ENCODE measurements at places on chromosomes 1 and 21. TPM values are rescaled to one million over a fixed set of nuclear protein-coding genes. Genes with fewer than 3 reads are reported as not detected.

DNA sequence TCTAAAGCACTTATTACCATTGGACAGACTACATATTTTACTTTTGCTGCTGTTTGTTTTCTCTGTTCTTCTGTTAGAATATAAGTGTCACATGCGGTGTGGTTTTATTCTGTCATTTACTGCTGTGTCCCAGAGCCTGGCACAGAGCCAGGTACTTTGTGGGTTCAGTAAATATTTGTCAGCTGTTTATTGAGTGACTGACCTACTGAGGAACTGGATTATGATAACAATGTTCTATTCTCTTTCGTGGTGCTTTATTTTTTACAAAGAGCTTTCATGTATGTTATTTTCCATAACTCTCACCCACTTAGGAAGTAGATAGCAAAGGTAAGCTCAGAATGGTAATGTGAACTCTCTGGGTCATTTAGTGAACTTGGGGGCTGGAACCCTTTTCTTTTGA is 118.8 kb downstream of the RWDD3 start:
- DNase-seq: no peak

The C1orf210 gene
- 5.9 TPM for total RNA-seq

- DNase-seq: no peak
Measured at GRCh38 chr1:209670441-209671082, 4.7 kb upstream of the G0S2 start.

GRCh38 chr1:193321242-193321840 is 134.9 kb upstream of the B3GALT2 start:
- DNase-seq: no peak

DNA sequence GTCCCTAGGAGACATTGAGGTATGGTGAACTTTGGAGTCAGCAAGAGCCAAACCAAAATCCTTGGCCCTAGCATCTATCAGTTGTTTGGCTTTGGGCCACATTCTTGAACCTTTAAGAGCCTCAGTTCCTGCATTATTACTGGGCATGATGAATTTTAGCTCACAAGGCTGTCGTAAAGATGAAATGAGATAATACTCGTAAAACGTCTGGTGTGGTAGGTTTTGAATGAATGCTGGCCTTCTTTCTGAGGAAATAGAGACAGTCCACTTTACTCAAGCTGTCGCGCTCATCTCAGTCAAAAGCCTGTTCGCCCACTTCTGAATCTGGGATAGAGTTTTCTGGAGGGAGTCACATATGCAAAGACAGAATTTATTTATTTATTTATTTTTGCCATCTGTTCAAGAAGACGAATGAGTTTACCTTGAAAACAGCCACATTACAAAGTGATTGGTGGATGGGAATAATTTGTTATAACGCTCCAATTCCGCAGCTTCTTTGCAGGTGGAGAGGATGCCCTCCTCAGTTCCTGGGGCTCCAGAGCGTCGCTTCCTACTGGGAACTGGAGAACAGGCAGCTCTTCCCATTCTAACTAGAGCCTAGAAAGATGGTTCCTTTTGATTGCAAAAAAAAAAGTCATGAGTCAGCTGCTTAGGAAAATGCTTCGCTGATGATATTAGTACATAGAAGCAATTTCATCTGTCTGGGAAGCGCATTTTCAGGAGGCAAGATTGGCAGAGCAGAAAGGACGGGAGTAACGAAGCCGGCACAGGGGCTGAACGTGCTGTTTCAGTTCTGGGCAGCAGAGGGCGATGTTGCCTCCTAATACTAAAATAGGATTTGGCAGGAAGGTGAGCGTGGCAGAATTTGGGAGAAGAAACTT is 49.9 kb upstream of the CYP2J2 start:
- DNase-seq: peak; percentile 65

DNA sequence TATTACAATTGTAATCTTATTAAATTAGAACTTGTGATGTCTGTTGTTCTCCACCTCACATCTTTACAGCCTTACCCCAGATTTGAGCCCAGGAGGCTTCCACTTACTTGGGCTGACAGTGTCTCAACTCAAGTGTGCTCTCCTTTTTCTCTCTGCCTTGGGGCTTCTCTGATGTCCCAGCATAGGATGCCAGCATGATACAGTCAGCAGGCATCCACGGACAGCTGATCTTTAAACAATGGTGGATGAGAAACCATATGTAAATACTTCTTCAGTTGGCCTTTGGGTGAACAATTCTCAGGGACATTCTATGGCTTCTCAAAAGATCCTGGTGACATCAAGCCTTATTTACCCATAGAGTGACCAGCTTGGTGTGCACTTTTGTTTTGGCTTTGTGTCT is 107.6 kb upstream of the GORAB start:
- DNase-seq: no peak

GRCh38 chr1:162033428-162033827 is 9.8 kb upstream of the OLFML2B start:
- no peak for DNase-seq

The CHIA gene
- not detected for total RNA-seq

The INAVA gene
- total RNA-seq: 37.2 TPM

DNA sequence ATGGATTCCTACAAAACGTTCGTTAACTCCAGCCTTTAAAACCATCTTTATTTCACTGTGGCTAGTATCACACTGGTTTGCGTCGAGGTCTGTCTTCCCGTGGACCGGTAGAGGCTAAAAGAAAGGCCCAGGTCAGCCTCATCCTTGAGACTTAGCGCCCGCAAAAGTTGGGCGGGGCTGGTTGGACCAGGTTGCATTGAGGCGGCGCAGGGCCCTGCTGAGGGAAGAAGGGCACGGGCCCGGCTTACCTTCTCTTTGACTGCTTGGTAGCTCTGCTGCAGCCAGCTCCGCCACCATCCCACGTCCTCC is 455 bp downstream of the BSDC1 start:
- DNase-seq: peak; percentile 60

- DNase-seq: no peak
Measured at GRCh38 chr1:67604778-67605177, 80.2 kb upstream of the GADD45A start.

DNA sequence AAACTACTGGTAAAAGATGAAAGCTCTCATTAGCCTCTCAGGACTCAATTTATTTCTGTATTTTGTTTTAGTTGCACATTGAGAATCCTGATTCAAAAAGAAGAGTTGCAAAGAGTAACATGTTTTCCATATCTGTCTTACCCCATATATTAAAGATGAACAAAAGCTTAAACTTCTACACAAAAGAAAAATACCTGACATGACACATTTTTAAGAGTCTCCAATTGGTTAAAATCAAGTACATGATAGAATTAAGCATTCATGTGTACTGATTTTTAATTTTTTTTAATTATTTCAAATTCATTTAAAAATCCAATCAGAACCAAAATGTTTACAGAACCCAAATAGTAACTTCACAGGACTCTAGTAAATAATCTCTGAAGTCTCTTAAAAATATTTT is 72.0 kb downstream of the FOXJ3 start:
- no peak for DNase-seq

- DNase-seq: no peak
Measured at GRCh38 chr1:221634606-221635005, 107.3 kb downstream of the DUSP10 start.

The DMBX1 gene
- total RNA-seq: 2.3 TPM

The ETV3L gene
- 0.96 TPM for total RNA-seq

- no peak for DNase-seq
Measured at GRCh38 chr1:3631320-3632260, 6.8 kb downstream of the TPRG1L start.

GRCh38 chr1:47388891-47389238 is 27.2 kb upstream of the FOXE3 start:
- DNase-seq: peak; percentile 79

- no peak for DNase-seq
Measured at GRCh38 chr1:213492161-213493041, 441.4 kb downstream of the RPS6KC1 start.

GRCh38 chr1:1344655-1345361 is 4.4 kb downstream of the DVL1 start:
- DNase-seq: no peak

The FMO5 gene
- total RNA-seq: 0.72 TPM

DNA sequence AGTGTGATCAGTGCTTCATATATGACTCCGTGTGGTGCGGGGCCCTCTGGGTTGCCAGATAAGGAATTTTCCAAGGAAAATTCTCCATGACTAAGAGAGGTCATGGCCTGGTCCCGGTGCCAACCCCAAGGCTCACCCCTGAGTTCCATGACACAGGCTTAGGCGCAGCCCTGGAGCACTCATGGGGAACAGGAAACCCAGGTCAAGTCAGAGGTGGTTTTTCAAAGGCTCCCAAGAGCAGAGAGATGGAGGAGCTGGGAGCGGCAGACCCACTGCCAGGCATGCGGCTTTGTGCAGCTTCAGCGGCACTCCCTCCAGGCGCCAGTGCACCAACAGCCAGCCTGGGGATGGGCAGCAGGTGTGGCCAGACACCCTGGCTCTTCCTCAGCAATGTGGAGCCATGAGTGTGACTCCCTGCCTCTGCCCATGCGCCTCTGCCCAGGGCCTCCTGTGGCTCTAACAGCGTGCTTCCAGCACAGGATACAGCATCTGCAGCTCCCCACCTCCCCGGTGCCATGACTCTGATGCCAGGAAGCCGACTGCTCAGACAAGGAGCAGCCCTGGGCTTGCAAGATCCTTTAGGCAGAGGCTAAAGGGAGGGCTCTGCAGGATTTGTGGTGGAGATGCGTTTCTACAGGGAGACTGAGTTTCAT is 47.3 kb downstream of the GPR161 start:
- no peak for DNase-seq

The LCE1B gene
- not detected for total RNA-seq

The CLCA1 gene
- not detected for total RNA-seq

The C1orf35 gene
- 31.3 TPM for total RNA-seq

DNA sequence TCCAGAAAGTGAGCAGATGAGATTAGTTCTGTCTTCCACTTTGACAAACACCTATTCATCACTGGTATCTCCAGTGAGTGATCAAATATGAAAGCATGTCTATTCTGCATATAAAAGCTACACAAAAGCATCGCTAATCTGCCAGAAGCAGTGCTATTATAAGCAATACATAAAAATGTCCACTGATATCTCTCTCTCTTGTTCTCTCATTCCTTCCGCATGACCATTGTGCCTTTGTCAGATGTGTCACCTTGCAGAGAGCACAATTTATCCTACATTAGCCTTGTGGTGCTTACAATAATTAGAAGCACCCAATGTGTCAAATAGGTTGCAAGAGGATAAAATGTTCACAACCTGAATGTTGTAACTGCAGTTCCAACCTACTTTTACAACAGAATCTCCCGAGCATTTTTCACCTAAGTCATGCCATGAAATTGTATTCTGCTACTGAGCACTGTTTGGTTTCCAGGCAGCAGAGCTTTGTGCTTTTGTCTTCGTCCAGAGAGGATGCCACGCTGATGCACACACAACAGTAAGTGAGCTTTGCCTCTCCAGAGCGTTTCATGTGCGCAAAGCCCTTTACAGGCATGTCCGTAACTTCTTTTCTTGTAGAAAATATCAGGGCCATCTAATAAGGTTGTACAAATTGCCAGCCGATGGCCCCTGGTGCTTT is 198.7 kb upstream of the PLD5 start:
- DNase-seq: no peak

The OR2AK2 gene
- not detected for total RNA-seq

- no peak for DNase-seq
Measured at GRCh38 chr1:202628646-202629215, 81.5 kb downstream of the SYT2 start.
